Activated naive CD4-positive, alpha-beta T cell treated with anti-CD3 and anti-CD28 coated beads for 36 hours (primary cell): ENCODE measurements at places on chromosomes 12 and 14. TPM values are rescaled to one million over a fixed set of nuclear protein-coding genes. Genes with fewer than 3 reads are reported as not detected.
A peak's percentile ranks its signal among the peaks of the same experiment; 100 is the strongest.

Gene LALBA
- total RNA-seq: not detected

Gene CISTR
- total RNA-seq: not detected

Gene SYNDIG1L
- not detected for total RNA-seq

Gene LIN52
- 10.7 TPM for total RNA-seq

Gene MMP17
- total RNA-seq: not detected

Gene KRT72
- 2.3 TPM for total RNA-seq

Gene AQP5
- total RNA-seq: not detected

GRCh38 chr14:48331421-48331820, 656.0 kb upstream of the MDGA2 start:
- no peak overlapping the region for H3K27ac ChIP-seq
- no peaks in the 10 kb centered on the region for H3K27me3 ChIP-seq
- H3K4me3 ChIP-seq: no peak overlapping the region
- DNase-seq: no peak
- H3K4me1 ChIP-seq: no peaks in the 10 kb centered on the region
- H3K36me3 ChIP-seq: no peaks in the 10 kb centered on the region

GRCh38 chr14:104030958-104031357, 54.5 kb upstream of the ASPG start:
- no peak for DNase-seq
- H3K36me3 ChIP-seq: no peaks in the 10 kb centered on the region
- peaks cover 10% of the 10 kb centered on the region for H3K27me3 ChIP-seq
- H3K27ac ChIP-seq: no peak overlapping the region
- no peak overlapping the region for H3K4me3 ChIP-seq

DNA sequence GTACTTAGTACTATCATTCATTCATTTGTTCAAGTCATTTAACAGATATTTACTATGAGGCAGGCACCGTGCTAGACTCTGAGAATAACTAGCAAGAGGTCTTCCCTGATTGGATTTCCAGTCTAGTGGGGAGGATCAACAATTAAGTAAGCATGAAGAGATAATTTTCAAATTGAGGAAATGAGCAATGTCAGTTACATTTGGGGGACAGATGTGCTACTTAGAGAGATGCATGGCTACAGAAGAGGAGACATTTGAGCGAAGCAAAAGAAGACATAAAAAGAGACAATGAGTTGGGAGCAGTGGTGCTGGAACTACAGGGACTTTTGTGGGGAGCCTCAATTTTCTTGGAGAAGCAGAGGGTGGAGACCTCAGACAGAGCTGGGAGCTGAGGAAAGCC, 7.7 kb downstream of the KCNA5 start:
- H3K27me3 ChIP-seq: peaks cover 5% of the 10 kb centered on the region
- no peak overlapping the region for H3K4me3 ChIP-seq
- H3K4me1 ChIP-seq: no peaks in the 10 kb centered on the region
- H3K27ac ChIP-seq: no peak overlapping the region
- H3K36me3 ChIP-seq: no peaks in the 10 kb centered on the region

GRCh38 chr14:82587226-82587625, 1053.6 kb upstream of the SEL1L start:
- no peak overlapping the region for H3K4me3 ChIP-seq
- H3K4me1 ChIP-seq: no peaks in the 10 kb centered on the region
- DNase-seq: no peak
- no peaks in the 10 kb centered on the region for H3K36me3 ChIP-seq
- no peak overlapping the region for H3K27ac ChIP-seq

- no peak overlapping the region for H3K4me3 ChIP-seq
- H3K27me3 ChIP-seq: no peaks in the 10 kb centered on the region
- H3K36me3 ChIP-seq: peaks cover 1% of the 10 kb centered on the region
- DNase-seq: no peak
These were observed 36.6 kb downstream of the RCOR1 start for GRCh38 chr14:102629011-102629444.

GRCh38 chr12:65510584-65511050, 232.1 kb downstream of the MSRB3 start:
- no peaks in the 10 kb centered on the region for H3K4me1 ChIP-seq
- no peak for DNase-seq
- H3K36me3 ChIP-seq: no peaks in the 10 kb centered on the region

- no peak overlapping the region for H3K27ac ChIP-seq
- peaks cover 6% of the 10 kb centered on the region for H3K4me1 ChIP-seq
- H3K4me3 ChIP-seq: no peak overlapping the region
- peaks cover 38% of the 10 kb centered on the region for H3K27me3 ChIP-seq
These were observed 3.4 kb downstream of the GALNT16 start for GRCh38 chr14:69263364-69263763.

DNA sequence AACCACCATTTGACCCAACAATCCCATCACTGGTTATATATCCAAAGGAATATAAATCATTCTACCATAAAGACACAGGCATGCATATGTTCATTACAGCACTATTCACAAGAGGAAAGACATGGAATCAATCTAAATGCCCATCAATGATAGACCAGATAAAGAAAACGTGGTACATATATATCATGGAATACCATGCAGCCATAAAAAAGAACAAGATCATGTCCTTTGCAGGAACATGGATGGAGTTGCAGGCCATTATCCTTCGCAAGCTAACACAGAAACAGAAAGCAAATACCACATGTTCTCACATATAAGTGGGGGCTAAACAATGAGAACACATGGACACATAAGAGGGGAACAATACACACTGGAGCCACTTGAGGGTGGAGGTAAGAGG, 15.7 kb downstream of the CAPRIN2 start:
- H3K4me3 ChIP-seq: no peak overlapping the region
- no peak for DNase-seq
- H3K36me3 ChIP-seq: peaks cover 22% of the 10 kb centered on the region
- H3K27me3 ChIP-seq: no peaks in the 10 kb centered on the region
- H3K4me1 ChIP-seq: no peaks in the 10 kb centered on the region
- no peak overlapping the region for H3K27ac ChIP-seq

DNA sequence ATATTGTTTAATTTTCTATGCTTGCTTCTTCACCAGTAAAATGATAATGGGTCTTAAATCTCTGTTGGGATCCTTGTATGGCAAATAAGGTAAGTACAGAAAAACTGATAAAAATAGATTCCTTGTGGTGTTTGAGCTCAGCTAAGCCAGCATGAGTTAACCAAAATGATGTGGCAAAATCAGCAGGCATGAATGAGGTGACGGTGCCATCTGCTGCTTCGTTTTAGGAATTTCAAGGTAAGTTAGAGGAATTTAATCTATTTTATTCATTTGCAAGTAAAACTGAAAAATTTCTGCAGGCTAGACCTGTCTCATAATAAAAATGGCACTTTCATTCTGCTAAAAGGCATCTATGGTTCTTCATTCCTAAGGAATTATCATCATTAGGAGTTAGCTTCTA, 10.0 kb upstream of the CLEC7A start:
- H3K27me3 ChIP-seq: peaks cover 2% of the 10 kb centered on the region
- no peak overlapping the region for H3K4me3 ChIP-seq
- no peak overlapping the region for H3K27ac ChIP-seq
- H3K4me1 ChIP-seq: peaks cover 2% of the 10 kb centered on the region
- H3K36me3 ChIP-seq: no peaks in the 10 kb centered on the region

GRCh38 chr14:93049315-93049714, 66.4 kb downstream of the ITPK1 start:
- H3K27me3 ChIP-seq: no peaks in the 10 kb centered on the region
- no peaks in the 10 kb centered on the region for H3K36me3 ChIP-seq
- H3K4me1 ChIP-seq: peaks cover 2% of the 10 kb centered on the region
- no peak for DNase-seq

- no peak overlapping the region for H3K4me3 ChIP-seq
- H3K27me3 ChIP-seq: peaks cover 8% of the 10 kb centered on the region
- DNase-seq: no peak
- H3K36me3 ChIP-seq: no peaks in the 10 kb centered on the region
- H3K27ac ChIP-seq: no peak overlapping the region
These were observed 38.0 kb downstream of the CCDC60 start for GRCh38 chr12:119372540-119372939.

DNA sequence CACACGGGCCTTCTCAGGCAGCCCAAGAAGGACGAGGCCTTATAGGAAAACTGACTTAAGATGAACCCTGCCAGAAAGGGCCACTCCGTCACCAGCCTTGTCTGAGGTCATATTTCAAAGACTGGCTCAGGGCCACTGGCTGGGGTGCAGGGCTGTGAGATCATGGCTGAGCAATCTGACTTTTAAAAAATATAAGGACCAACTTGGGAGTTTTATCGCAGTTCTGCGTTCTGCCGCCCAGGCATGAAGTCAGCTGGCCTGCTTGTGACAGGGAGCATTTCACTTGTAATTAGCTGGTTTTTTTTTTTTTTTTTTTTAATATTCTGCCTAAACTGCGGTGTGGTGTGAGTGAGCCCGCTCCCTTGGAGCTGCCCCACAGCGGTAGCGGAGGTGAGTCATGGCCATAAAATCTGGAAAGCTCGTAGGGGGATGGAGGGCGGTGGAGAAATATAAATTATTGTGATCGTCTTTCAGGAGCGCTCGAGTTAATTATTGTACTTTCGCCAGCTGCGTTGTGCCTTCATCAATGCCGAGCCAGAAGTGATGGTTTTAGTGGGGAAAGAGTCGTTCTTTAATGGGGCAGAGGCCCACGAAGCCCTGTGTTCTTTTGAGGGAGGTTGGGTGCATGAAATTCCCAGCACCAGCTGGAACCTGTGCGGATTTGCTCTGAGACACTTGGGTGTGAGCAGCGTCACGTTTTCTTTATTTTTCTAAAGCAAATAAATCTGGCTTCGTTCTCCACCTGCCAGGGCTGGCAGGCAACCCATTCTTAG, 231.9 kb downstream of the C12orf75 start:
- DNase-seq: no peak
- peaks cover 3% of the 10 kb centered on the region for H3K27me3 ChIP-seq
- H3K27ac ChIP-seq: no peak overlapping the region
- no peaks in the 10 kb centered on the region for H3K36me3 ChIP-seq
- H3K4me3 ChIP-seq: no peak overlapping the region

- H3K4me1 ChIP-seq: peaks cover 12% of the 10 kb centered on the region
- H3K4me3 ChIP-seq: peak overlapping the region; percentile 40
- H3K27ac ChIP-seq: peak overlapping the region; percentile 85
- H3K36me3 ChIP-seq: peaks cover 4% of the 10 kb centered on the region
- DNase-seq: peak; percentile 83
These were observed 210.9 kb upstream of the ARID2 start for GRCh38 chr12:45518291-45519235.

DNA sequence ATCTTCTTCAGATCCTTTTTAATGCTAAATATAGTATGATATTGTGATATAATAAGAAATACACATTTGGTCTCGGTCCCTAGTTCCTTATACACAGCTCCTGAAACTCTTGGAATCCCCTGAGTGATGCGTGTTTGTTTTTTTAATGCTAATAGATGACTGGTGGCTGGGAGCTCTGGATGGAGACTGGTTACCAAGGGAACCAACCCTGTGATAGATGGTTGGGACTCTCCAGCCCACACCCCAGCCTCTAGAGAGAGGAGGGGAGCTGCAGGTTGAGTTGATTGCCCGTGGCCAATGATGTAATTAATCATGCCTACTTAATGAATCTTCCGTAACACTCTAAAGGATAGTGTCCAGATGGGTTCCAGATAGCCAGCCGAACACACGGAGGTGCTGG, 140.6 kb downstream of the FBXL14 start:
- H3K4me1 ChIP-seq: no peaks in the 10 kb centered on the region
- peaks cover 11% of the 10 kb centered on the region for H3K36me3 ChIP-seq

DNA sequence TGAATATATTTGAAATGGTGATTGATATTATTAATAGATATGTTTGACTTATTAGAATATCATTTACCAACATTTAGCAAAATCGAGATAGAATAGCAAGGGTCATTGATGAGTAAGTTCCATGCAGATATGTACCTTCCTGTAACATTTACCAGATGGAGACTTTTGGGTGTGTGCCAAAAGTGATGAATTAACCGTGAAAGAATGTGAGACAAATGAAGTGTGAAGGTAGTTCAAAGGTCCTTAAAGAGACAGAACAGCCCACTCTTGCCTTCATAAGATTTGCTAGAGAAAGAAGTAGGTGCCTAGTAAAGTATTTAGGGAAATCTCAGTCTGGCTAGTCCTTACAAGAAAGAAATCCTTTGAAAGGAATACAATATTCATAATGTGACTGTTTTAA, 45.5 kb downstream of the FGD4 start:
- no peaks in the 10 kb centered on the region for H3K27me3 ChIP-seq
- no peak for DNase-seq
- H3K36me3 ChIP-seq: no peaks in the 10 kb centered on the region
- H3K4me1 ChIP-seq: peaks cover 8% of the 10 kb centered on the region

DNA sequence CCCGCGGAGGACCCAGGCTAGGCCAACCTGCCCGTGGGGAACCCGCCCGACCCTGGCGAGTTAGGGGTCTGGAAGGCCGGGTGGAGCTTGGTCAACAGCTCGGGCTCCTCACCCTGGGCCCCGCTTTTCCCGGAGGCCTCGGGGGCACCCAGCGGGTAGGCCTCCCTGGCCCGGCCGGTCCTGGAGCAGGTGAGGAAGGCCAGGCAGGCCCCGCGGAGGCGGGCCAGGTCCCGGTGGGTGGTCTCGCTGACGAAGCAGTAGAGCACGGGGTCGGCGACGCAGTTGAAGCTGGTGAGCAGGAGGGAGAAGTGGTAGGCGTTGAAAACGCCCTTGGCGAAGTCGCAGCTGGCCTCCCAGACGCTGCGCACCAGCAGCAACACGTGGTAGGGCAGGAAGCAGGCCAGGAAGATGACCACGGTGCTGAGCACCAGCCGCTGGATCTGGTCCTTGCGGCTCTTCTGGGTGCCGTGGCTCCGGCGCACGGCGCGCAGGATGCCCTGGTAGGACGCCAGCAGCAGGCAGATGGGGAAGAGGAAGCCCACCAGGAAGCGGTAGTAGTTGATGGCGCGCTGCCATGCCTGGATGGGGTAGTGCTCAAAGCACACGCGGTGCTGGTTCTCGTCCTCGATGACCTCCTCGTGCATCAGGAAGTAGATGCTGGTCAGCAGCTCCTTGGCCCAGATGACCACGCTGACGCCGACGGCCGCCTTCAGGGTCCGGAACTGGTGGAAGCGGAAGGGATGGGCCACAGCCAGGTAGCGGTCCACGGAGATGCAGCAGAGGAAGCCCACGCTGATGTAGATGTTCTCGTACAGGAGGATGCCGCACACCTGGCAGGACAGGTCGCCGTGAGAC, 10.3 kb downstream of the GPR68 start:
- DNase-seq: no peak
- H3K27ac ChIP-seq: no peak overlapping the region
- no peaks in the 10 kb centered on the region for H3K27me3 ChIP-seq
- peaks cover 22% of the 10 kb centered on the region for H3K36me3 ChIP-seq
- peaks cover 58% of the 10 kb centered on the region for H3K4me1 ChIP-seq

DNA sequence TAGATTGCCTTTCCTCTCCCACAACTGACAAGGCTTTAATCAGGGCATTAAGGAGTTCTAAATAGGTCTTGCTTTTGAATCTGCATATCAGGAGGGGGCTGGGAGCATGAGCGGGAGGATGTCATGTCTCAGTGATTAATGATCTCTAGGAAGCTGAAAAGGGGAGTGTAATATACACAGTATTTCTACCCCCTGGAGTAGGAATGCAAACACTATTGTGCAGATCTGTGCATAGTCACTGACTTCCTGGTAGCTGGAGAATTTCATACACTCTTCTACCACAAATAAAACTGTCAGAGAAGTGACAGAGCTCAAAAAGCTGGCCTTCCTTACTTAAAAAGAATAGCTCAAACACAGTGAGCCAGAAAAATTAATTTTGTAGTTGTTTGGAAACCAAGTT, 65.8 kb downstream of the RIC8B start:
- H3K27ac ChIP-seq: no peak overlapping the region
- DNase-seq: no peak
- H3K27me3 ChIP-seq: no peaks in the 10 kb centered on the region
- H3K4me1 ChIP-seq: peaks cover 7% of the 10 kb centered on the region
- H3K4me3 ChIP-seq: no peak overlapping the region

- H3K4me1 ChIP-seq: peaks cover 5% of the 10 kb centered on the region
- DNase-seq: no peak
- no peak overlapping the region for H3K4me3 ChIP-seq
- H3K36me3 ChIP-seq: no peaks in the 10 kb centered on the region
- no peaks in the 10 kb centered on the region for H3K27me3 ChIP-seq
These were observed 33.0 kb upstream of the CFAP54 start for GRCh38 chr12:96456265-96456974.
